ENCODE measurements at places on chromosomes 11 and 22.

GRCh38 chr22:31538815-31539214 lies 42.5 kb downstream of the SFI1 start:
- no peak for DNase-seq

DNA sequence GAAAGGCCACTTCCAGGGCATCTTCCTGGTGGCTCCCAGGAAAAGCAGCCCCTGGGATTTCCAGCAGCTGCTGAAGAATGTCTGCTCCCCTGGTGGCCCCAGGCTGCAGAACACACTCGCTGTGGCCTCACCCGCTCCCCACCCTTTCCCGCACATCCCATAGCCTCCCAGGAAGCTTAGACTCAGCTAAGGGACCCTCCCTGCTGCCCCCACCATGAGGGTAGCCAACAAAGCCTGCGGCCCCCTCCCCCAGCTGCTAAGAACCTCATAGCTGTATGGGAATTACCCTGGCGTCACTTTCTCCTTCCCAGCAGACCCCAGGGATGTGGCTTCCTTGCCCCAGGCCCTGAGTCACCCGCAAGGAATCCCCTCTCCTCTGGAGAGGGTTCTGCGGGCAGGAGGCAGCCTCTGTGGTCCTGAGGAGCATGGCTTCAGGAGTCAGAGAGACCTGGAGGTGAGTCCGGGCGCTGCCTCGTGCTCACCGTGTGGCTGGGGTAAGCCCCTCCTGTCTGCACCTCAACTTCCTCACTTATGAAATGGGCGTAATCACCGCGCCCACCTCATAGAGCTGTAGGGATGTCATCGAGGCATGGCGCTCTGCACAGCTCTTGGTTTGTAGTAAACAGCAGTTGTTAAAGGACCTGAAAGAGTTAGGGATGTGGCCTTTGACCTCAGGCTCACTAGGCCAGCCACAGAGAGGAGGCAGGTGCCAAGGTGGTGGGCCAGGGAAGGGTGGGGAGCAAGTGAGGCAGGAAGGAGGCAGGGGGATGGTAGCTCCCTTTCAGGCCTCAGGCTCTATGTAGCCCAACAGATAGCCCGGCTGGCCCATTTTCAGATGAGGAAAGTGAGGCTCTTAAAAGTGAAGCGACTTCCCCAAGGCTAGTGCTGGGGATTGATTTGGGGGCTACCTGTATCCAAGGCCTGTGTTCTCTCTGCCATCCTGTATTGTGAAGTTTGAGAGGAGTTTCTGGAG lies 71.2 kb downstream of the LRRC32 start:
- peak; percentile 42 for DNase-seq

DNA sequence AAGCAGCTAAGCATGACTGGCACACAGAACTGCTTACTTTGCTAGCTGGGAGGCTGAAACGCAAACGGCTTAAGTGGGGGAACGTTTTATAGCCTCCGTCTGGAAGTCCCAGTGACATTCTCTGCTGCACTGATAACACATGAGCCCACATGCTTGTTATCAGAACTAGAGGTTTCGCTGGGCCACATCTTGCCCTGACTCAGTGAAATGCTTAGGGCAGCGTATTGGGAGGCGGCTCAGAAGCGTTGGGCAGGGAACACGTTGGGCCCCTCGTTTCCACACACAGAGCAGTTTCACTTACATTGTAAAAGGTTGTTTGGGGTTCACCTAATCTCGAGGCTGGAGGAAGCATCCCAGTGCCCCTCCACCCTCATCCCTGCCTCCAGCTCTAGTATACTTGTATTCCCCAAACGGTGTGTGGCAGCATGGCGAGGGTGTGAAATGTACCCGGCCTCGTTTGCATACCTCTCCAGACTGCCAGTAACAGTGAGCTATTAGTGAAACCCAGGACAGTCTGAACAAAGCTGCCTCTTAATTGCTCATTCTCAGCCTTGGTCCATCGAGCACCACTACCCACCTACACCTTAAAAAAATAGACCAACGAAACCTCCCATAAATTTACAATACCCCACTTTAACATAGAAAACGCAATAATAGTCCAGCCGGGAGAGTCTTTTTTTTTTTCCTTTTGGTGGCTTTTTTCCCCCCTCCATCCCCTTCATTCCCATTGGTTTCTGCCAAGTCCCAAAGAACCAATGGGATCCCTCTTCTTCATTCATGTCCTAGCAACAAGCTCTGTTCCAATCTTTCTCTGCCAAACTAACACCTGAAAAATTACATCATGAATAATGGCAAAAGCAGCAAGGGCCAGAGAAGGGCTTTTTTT lies 218.8 kb upstream of the SORL1-AS1 start:
- peak; percentile 65 for DNase-seq

GRCh38 chr11:108121274-108122155 lies at the start of gene ACAT1:
Gene ACAT1, plus strand, starts transcription at chr11:108121567. Its CDS starts 40 bp downstream, at chr11:108121607.
- DNase-seq: peak; percentile 96

GRCh38 chr22:19871845-19872778 lies 17.4 kb upstream of the GNB1L start:
- no peak for DNase-seq

DNA sequence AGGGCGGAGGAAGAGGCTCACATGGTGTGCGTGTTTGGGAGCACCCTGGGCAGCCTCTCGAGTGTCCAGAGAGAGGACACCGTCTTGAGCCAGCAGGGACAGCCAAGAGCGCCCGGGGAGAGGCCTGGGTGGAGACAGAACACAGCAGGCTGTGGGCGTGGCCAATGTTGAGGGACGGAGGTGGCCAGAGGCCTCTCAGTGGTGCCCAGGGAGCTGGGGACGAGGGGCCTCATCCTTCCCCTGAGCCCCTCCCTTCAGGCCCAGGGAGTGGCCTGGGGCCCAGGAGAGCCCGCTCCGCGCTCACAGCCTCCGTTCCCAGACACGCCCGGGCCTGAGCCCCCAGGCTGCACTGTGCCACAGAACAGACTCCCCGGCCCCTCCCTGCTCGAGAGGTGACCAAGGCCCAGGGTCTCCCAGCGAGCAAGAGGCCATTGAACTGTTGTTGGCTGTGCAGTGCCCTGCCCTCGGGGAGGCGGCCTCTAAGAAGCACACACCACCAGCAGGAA lies 48.4 kb downstream of the CDKN1C start:
- peak; percentile 73 for DNase-seq

- no peak for DNase-seq
Observed at GRCh38 chr11:118229274-118229847, 4.5 kb upstream of the JAML start.

GRCh38 chr11:70915158-70915985 lies 337.0 kb downstream of the SHANK2 start:
- no peak for DNase-seq
